NCI-H1436 (cell line): ENCODE measurements at places on chromosomes 12 and 14.

GRCh38 chr12:41459111-41459905, 271.2 kb downstream of the PDZRN4 start:
- no peak for DNase-seq

DNA sequence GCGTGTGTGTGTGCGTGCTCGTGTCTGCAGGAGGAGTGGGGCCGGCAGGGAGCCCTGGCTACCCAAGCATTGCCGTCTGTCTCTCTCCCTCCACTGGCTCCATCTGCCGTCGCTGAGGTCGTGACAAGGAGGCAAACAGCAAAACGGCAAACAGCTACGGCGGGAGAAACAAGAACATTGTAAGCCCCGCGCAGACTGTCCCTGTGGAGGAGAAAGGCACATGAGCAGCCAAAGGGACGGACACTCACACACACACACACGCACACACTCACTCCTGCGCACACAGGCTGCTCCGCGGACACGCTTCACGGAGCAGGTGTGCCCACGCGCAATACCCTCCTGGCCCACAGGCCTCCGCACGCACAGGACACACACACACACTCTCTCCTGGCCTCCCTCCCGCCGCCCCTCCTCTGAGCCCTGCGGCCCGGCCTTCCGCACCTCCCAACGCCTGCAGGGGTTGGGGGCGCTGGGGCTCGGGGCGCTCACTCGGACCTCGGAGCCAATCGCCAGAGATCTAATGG, 905 bp downstream of the CISTR start:
- no peak for DNase-seq

- DNase-seq: no peak
Observed at GRCh38 chr12:105820429-105821125, 318.2 kb downstream of the NUAK1 start.

- no peak for DNase-seq
Observed at GRCh38 chr12:24996102-24996797, 47.3 kb upstream of the BCAT1 start.

- DNase-seq: no peak
Observed at GRCh38 chr12:72264548-72265175, 7.5 kb upstream of the TRHDE start.

DNA sequence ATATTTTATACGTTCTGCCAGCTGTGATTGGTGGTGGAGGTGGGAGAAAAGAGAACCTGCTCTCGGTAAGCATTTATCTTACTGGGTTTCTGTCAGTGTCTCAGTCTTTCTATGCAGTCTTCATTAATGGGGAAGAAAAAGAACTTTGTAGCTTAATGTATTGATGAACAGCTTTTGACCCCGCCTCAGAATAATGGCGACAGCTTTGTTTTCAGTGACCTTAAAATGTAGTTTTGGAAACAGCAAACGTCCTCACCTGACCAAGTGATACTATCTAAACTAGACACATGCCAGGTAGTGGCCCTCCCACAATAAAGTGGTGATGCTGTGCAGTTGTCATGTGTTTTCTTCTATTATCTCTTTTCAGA, 1.4 kb downstream of the DACT1 start:
- DNase-seq: no peak

- no peak for DNase-seq
Observed at GRCh38 chr12:26046203-26046602, 78.6 kb downstream of the BHLHE41 start.

- DNase-seq: no peak
Observed at GRCh38 chr14:20477211-20477876, 8.1 kb downstream of the PNP start.

GRCh38 chr12:31591380-31591901, 505 bp upstream of the DENND5B start:
- no peak for DNase-seq

GRCh38 chr12:82797480-82797879, 110.8 kb downstream of the TMTC2 start:
- no peak for DNase-seq

DNA sequence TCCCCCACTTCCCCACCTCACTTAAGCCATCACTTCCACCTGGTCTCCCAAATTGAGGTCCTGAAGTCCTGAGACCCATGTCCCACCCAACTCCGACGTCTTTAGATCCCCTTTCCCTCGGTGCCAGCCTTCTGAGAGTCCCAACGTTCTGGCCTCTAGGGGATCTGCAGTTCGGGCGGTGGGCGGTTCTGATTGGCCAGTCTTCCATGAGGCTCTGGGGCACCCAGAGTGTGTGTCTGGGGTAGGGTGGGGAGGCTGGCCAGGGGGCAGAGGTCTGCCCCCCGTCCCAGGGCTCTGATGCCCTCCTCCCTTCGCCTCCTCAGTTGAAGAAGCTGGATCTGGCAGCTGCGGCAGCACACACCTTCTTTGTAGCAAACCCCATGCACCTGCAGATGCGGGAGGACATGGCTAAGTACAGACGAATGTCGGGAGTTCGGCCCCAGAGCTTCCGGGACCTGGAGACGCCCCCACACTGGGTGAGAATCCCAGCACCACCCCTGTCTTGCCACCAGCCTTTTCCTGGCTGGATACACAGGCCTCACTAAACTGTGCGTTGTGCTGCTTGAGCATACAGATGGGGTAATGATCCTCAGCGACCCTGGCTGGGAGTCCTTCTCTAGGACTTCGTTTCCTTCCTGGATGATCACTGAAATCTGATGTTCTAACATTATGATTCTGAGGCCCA, 1.5 kb downstream of the P3H3 start:
- DNase-seq: peak; percentile 44

- DNase-seq: no peak
Observed at GRCh38 chr14:59215322-59215721, 26.9 kb downstream of the DAAM1 start.

- no peak for DNase-seq
Observed at GRCh38 chr12:58424735-58425392, 483.5 kb downstream of the ATP23 start.

- DNase-seq: no peak
Observed at GRCh38 chr14:89576960-89577359, 159.9 kb upstream of the FOXN3 start.

DNA sequence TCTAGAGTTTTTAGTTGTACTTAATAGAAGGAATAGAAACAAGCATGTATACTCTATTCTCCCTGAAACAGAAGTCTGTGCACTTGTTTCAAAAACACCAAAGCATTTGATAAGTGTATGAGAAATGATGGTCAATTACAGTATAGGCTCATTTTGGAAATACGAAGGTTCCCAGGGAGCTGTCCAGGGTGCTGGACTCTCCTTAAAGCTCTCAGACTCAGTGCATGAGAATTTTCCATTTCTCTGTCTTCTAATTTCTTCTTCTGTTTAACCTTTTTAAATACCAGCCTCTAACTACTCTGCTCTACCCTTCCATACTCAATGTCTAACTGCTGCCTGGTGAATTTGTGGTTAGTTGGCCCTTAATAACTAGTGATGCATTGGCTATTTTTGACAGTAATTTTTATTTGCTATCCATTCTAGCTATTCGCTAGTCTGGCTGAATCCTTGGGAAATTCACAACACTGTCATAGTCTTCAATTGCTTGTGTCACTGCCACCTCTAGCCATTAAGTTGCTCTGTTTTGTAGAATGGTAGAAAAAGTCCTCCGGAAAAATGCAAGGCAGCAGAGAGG, 229.2 kb downstream of the NRXN3 start:
- no peak for DNase-seq

- DNase-seq: no peak
Observed at GRCh38 chr12:12147111-12147510, 76.4 kb downstream of the BCL2L14 start.

DNA sequence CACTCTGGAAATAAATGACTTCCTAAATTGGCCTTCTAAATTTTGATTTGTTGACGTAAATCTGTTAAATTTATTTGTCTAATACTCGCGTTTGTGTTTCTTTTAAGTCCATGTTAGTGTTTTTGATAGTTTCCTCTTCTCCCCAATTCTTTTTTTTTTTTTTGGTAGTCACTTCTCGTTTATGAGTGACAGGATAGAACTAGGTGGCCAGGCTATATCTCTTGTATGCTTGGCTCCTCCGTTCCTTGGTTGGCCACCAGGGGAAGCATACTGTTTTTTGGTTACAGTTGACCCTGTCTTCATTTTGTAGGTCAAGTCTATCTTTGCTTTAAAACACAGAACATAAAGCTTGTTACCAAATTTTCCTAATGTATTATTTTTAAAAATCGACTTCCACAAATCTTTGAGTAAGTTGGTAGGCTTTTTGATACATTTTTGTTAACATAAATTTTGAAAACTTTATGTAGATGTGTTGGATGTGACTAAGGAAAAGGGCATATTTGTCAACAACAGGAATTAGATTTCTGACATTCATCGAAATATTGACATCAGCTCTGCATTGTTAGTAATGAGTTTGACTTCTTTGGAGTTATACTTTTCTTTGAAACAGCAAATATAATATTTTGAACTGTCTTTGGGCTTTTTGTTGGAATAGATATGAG, 2.2 kb downstream of the RCOR1 start:
- peak; percentile 42 for DNase-seq

- no peak for DNase-seq
Observed at GRCh38 chr14:93078870-93079269, 36.9 kb downstream of the ITPK1 start.

- DNase-seq: no peak
Observed at GRCh38 chr14:101201535-101202151, 298.1 kb upstream of the RTL1 start.

DNA sequence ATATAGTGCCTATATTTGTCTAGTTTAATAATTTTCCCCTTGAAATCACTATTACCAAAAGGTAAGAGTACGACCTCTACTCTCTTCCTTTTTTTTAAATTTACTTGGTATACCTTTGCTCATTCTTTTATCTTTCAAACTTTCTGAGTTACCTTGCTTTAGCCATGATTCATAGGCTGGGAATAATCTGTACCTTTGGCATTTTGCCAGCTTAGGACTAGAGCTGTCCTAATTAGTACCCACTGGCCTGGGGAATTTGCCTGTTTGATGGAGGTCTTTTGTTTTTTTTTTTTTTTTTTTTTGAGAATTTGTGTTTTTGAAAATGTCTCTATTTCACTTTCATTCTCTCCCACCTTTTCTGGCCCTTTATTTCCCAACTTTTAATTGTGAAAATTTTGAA, 8.7 kb upstream of the SLC4A8 start:
- no peak for DNase-seq

- peak; percentile 87 for DNase-seq
Observed at GRCh38 chr12:122961531-122962329, 4.5 kb downstream of the ABCB9 start.

DNA sequence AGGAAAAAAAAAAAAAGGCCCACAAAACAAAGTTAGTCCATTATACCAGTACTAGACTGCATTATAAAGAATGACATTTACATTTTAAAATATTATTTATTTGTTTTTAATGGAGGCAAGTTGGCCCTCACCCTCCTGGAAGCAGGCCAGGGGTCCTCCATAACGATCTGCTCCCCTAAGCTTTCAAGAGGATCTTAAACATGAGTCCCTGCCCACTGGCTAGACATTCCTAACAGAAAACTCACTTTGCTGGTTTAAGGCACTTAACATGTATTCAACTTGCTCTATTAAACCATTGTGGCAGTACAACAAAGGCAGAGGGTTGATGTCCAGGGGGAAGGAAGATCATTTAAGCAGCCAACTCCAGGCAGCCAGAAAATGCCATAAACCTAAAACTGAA, 111.4 kb downstream of the STXBP6 start:
- DNase-seq: no peak

- no peak for DNase-seq
Observed at GRCh38 chr12:12792421-12792820, 7.0 kb downstream of the APOLD1 start.

DNA sequence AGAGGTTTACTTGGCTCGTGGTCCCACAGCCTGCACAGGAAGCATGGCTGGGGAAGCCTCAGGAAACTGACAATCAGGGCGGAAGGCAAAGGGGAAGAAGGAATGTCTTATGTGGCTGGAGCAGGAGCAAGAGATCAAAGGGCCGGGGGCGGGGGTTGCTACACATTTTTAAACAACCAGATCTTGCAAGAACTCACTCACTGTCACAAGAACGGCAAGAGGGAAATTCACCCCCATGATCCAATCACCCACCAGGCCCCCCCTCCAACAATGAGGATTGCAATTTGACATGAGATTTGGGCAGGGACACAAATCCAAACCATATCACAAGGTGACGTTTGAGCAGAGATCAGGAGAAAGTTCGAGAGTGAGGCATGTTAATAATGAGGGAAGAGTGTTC, 163.7 kb upstream of the RPH3A start:
- no peak for DNase-seq

DNA sequence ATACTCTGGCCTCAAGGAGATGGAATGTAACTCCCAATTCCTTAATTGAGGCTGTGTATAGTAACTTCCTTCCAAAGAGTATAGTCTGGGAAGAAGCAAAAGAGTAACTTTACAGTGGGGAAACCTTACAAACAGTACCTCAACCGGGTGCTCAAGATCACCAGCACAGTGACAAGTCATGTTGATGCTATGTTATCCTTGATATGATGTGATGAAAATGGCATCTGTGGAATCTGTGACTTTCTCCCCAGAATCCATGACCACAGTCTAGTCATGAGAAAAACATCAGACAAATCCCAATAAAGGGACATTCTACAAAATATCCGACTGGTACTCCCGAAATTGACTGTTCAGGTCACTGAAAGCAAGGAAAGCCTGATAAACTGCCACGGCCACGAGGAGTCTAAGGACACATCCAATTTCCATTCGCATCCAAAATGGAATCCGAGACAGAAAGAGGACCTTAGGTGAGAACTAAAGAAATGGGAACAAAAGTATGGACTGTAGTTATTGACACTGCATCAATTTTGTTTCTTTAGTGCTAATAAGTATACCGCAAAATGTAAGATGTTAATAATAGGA, 97.3 kb upstream of the FRMD6 start:
- no peak for DNase-seq

DNA sequence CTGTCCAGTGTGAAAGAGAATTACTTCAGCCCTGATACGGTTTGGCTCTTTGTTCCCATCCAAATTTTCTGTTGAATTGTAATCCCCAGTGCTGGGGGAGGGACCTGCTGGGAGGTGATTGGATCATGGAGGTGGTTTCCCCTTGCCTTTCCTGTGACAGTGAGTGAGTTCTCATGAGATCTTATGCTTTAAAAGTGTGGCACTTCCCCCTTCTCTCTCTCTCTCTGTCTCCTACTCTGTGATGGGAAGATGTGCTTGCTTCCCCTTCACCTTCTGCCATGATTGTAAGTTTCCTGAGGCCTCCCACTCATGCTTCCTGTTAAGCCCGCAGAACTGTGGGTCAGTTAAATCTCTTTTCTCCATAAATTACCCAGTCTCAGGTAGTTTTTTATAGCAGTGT, 5.5 kb upstream of the SLC15A5 start:
- DNase-seq: no peak

- no peak for DNase-seq
Observed at GRCh38 chr12:57891542-57892228, 45.2 kb upstream of the CTDSP2 start.

DNA sequence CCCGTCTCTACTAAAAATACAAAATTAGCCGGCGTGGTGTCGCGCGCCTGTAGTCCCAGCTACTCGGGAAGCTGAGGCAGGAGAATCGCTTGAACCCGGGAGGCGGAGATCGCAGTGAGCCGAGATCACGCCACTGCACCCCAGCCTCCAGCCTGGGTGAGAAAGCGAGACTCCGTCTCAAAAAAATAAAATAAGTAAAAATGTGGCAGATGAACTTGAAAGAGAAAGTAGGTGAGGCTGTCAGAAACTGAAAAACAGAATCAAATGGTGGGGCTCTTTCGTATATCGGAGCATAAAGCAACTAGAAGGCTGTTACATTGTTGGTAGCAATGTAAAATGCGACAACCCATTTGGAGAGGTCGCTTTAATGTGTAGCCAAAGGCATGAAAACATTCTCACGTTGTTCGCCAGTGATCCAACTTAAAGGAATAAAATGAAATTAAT, 767 bp upstream of the CCNT1 start:
- no peak for DNase-seq
